NCI-H1930 (cell line): ENCODE measurements at places on chromosomes 7 and 10.
A peak's percentile ranks its signal among the peaks of the same experiment; 100 is the strongest.

- no peak for DNase-seq
These were observed 78.7 kb upstream of the ARID5B start for GRCh38 chr10:61822781-61823230.

DNA sequence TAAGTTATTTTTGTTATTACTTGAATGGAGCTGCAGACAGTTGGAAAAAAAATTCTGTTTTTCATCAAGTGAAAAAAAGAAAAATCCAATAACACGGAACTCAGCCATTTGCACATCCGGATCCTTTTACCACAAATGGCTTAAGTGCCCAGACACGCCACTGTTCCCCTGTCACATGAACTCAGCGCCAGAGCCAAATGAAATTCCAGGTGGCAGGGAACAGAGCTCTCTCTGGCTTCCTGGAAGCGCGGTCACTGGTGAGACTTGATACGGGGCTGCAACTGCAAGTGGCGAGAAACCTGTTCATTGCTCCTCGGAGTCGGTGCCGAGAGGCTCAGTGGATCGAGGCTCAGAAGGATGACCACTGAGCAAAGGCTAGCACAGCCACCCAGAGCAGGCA, 60.8 kb upstream of the NPTX2 start:
- no peak for DNase-seq

GRCh38 chr7:88127637-88128290, 92.1 kb downstream of the SRI start:
- DNase-seq: no peak

DNA sequence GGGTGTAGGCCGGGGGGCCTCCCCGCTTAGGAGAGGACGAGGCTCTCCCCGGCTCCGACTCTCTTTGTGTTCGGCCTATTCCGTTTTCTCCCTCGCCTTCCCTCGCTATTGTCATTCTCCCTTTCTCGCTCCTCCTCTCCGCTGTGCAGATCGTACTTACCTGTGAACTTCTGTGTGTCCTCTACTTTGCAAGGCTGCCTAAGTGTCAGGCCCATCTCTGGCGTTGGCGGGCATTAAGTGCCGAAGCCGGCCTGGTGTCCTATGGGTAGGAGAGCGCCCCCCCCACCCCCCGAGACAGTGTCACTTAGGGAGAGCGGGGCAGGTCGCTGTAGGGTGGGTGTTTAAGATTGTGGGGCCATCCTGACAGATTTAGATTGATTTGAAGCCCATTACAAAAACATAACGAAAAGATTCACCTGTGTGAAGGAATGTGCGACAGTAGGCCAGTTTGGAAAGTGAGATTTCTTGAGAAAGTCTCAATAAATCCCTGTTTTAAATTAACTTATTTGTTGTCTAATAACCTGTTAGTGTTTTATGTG, 579 bp downstream of the RBM33 start:
- peak; percentile 23 for DNase-seq

DNA sequence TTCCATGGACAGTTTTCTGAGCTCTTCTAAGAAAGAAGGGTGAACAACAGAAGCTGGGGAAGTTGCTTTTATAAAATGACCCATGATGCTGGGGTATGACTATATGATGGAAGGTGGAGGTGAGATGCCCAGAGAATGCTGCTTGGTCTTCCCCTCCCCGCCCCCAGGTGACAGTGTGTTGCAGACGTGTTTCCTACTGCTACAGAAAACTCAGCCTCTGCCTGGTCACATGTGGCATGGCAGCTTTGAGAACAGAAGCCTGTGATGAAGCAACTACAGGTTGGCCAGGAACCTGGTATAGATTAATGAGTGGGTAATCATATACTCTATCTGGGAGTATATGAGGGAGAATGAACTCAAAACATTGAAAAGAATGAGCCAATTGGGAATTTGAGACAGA, 67.1 kb downstream of the MTURN start:
- DNase-seq: no peak

DNA sequence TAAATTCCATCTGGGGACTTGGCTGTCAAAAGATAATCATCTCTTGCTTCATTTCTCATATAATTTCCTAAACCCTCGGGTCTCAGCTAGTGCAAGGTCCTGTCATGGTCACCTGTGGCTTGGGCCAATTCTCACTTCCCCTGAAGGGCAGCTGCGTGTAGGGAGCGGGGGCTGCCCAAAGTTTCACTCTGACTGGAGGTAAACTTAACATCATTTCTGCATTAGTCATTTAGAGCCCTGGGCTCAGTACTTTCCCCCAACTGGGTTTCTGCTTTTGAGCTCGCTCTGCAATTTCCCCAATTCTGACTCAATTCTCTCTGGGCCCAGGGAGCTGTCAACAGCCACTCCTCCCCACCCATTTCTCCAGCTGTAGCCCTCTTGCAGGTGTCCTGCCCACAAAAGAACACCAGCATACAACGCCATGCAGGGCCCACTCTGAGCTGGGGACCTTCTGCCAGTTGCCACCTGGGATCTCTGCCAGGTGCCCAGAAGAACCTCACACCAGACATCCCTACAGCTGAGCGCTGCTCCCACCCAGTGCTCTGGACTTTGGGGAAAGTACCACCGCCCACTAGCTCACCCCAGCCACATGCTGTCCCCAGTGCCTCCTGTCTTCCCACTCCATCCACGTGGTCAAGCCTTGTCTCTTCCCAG, 37.9 kb downstream of the VOPP1 start:
- DNase-seq: no peak

DNA sequence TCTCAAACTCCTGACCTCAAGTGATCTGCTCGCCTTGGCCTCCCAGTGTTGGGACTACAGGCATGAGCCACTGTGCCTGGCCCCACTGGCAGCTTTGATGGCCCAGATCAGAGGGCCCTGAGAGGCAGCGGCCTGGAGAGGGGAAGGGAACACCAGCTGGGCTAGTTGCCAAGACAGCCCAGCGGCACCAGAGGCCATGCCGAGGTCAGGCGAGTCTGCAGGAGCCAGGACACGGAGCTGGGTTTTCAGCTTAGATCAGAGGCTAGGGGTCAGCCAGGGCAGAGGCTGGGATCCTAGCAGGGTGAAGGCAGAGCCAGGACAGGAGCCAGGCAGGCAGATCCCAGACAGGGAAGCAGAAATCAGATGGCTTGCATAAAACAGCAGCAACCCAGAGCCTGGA, 92.9 kb downstream of the MYL10 start:
- no peak for DNase-seq

DNA sequence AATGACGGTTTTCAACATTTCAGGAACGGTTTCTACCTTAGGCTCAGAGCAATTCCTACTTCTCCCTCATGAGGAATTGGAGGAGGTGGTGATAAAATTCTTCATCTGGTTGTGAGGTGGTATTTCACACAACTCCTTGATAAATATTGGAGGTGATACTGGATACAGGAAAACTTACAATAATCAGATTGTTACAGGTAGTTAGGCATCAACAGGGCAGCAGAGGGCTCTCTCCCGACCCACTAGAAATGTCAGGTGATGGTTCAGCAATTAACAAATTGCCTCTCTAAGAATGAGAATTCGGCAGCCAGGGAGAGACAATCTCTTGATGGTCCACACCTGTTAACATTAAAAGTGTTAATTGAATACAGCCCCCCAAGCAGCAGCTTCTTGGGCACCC, 22.6 kb downstream of the ZNF786 start:
- DNase-seq: no peak

GRCh38 chr10:89869180-89869579, 167.8 kb downstream of the KIF20B start:
- no peak for DNase-seq

DNA sequence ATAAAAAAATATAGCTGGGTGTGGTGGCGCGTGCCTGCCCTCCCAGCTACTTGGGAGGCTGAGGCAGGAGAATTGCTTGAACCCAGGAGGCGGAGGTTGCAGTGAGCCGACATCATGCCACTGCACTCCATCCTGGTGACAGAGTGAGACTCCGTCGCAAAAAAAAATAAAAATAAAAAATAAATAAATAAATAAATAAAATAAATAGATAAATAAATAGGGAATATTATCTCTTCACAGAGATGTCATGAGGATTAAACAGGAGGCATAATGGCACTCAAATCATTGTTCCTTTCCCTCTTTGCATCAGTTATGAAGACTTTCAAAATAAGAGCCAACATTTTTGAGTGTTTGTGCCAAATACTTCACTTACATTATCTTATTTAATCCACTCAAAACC, 32.0 kb upstream of the BMPR1A start:
- no peak for DNase-seq

GRCh38 chr10:99353182-99353581, 24.0 kb downstream of the CNNM1 start:
- no peak for DNase-seq

DNA sequence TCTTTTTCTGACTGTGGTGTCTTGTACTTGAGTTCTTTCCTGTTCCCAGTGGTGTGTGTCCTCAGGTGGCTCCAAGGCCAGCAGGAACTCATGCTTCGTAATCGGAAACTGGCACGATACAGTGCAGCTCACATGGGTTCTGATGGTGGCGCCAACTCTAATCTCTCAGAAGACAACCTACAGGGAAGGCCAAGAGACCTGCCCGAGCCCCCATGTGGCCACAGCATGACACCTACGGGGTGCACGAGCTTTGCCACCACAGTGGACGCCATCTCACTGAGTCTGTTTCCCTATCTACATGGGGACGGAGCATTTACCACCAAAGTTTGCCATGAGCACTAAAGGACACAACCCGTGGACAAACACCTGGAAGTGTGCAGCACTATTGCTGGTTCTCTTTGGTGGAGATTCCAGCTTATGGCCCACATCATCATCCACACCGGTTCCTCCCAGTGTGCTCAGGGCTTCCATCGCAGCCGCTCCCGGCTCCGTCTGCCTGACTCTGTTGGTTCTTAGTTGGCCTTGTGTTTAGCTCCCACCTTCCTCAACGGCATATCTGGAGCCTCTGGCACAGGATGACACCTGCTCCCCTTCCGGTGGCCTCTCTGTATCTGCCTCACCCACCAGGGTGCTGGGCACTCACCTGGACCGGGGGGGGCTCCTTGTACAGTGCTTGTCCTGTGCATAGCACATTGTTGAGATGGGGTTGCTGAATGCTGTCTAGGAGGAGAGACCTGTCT, 586.6 kb upstream of the MKI67 start:
- DNase-seq: no peak

DNA sequence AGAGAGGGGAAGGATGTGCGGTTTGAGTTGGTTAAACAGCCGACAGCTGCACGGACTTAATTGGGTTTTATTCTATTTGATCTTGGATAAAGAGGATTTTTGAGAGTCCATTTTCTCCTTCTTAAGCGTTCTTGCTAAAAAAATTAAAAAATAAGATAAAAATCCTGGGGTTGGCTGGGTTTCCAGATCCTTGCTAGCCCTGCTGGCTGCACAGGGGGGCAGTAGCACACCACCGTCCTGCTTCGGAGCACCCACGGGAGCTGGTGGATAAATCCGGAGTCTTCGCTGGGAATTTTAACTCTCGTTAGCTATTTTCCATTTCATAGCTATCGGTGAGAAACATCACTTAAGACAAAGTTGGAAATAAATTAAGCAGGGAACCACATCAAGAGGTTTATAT, 792.0 kb downstream of the TYW1 start:
- DNase-seq: no peak

DNA sequence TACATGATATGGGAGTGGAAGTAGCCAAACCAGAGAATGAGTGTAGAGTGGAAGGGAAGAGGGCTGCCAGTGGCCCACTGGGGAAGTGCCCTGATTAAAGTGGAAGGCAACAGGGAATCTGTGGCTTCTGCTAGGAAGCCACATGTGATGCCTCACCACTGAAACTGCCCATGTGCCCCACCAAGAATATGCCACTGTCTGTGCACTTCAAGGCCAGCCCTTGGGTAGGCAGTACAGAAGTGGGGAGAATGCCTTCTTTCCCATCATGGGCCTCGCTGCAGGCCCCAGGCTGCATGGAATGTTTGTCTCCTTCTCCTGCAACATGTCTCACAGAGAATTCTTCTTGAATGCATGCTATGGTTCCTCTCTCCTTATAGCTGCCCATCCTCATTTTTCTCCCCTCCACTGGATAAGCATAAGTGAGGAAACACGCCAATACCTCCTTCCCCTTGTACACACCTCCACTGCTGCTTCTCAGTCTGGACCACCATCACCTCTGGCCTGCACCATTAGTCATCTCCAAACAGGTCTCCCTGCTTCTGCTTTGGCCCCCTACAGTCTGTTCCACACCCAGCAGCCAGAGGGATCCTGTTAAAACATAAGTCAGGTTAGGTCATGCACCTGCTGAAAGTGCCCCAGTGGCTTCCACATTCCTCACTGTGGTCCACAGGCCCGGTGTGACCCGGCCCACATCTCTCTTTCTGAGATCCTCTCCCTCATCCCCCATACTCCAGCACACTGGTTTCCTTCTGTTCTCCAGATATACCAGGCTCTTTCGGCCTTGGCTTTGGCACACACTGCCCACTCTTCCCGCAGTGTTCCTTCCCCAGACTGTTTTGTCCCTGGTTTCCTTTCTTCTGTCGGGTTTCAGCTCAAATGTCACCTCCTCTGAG, 37.1 kb downstream of the SNX10 start:
- DNase-seq: no peak

- no peak for DNase-seq
These were observed 44.2 kb upstream of the PRSS58 start for GRCh38 chr7:142301923-142302550.

GRCh38 chr7:153473185-153473584, 579.0 kb upstream of the DPP6 start:
- no peak for DNase-seq

DNA sequence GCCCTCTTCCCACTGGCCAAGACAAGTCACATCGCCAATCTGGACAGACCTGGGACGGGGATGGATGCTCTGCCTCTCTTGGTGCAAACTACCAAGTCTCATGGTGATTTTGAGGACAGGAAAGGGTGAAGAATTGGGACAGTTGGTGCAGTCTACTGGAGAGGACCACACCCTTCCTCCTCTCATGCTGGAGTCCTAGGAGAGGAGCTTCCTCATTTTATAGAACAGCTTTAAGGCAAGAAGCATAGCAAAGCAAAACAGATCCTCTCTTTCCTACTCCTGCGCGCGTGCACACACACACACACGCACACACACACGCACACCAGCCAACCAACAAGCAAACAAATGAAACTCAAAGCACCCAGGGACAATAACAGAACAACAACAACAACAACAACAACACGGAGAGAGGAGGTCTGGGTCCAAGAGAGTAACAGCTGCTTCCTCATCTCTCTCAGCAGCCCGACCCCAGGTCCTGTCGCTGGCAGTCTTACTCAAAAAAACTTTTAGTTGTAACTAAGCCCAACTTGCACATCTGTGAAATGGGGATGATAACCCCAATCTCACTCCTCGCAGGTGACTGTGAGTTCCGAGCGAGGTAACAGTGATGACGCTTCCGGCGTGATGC, 83.4 kb downstream of the TMEM178B start:
- DNase-seq: no peak
